NCI-H510A (cell line): ENCODE measurements at places on chromosomes 7 and 10.
A peak's percentile ranks its signal among the peaks of the same experiment; 100 is the strongest.

DNA sequence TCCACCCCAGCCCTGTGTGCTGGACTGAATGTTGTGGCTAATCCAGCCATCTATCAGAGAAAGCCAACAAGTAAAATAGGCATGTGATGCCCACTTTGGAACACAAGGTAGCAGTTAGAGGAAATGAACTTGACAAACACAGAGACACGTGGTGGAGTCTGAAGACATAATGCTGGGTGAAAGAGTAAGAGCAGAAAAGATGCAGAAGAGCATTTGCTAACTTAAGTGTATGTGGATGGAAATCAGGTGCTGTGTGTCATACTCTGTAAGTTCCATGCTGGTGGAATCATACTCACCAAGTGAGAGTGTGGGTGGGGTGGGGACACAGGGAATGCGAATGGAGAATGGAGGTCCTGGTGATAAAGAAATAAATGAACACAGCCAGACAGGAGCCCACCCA, 22.8 kb downstream of the WDFY4 start:
- DNase-seq: no peak

DNA sequence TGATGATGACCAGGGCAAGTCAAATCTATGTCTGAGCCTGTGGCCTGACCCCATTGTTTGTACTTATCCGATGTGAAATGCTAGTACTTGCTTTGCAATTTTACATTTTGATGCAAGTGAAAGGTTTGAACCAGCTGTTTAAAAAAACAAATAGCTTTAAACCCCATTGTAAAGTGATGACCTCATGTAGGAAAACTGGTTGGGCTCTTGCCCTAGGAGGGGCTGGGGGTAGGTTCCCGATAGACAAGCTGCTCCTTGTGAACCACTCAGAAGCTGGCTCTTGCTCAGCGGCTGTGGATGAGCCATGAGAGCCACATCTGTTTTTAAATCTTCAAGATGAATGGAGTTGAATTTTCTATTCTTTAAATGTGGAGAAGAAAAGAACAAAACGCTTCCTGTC, 185.3 kb downstream of the WDR11 start:
- DNase-seq: no peak

- DNase-seq: no peak
Measured at GRCh38 chr7:52944921-52945320, 90.5 kb upstream of the POM121L12 start.

DNA sequence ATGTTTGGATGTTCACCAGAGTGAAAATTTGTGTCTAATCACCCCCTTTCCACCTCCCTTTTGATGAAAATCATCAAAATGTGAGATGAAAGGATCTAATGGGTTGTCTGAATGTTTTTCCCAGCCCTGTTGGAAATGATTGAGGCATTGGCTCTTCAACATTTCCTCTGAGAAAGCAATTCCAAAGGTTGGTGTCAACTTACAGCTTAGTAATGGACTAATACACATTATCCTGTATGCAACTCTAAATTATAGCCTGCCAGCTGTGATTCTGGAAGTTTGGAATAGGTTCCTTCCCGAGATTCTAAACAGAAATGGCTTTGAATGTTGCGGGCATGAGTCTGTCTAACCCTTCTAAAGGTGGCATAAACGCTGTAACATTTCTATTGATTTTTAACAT, 152.9 kb downstream of the DYNC1I1 start:
- DNase-seq: no peak

- DNase-seq: no peak
Measured at GRCh38 chr7:152909683-152910544, 150.4 kb downstream of the ACTR3B start.

DNA sequence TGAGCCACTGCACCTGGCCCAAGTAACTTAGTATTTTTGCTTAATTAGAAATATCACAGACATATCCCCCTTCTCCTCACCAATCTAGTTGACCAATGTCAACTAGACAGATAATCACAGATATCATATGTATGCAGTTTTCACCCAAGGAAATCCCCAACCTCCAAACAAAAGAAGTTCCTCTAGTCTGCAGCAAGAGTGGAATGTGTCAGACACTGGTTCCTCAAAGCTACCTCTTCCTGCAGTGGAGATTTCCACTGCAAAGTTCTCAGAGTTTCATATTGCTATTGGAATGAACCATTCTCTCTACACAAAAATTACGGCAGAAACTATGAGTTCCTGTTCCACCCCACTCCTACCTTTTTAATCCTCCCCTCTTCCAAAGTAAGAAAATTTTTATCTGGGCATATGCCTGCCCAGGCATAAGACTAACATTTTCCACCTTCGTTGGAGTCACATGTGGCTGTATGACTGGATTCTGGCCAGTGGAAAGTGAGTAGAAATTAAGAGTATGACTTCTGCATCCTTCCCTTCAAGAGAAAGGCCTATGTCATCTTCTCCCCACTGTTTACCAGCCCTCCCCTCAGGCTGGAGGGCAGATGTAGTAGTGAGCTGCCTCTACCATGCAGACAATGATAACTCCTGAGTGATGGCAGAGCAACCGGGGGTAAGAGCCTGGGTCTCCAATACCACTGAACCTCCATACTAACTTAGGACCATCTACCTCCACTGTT, 103.0 kb downstream of the MYOF start:
- DNase-seq: no peak

- no peak for DNase-seq
Measured at GRCh38 chr10:72659694-72660093, 32.2 kb upstream of the MCU start.

- no peak for DNase-seq
Measured at GRCh38 chr10:43846968-43847367, 198.3 kb upstream of the ZNF32 start.

DNA sequence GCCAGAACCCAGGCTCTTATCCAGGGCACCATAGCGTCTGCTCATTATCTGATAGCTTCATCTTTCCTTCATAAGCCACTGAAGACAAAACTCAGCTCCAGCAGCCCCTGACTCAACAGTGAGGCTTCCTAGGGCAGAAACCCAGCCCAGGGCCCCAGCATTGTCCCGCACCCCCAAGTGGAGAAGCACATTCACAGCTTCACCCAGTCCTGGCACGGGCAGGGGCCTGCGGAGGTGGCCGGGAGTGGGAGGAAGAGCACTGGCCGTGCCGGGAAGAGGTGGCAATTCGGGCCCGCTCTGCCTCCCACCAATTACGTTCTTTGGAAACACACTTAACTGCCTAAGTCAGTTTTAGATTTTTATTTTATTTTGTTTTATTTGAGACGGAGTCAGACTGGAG, 10.3 kb upstream of the CALML5 start:
- no peak for DNase-seq

- no peak for DNase-seq
Measured at GRCh38 chr7:105653441-105654005, 72.2 kb upstream of the EFCAB10 start.

GRCh38 chr7:21939136-21939857, 6.4 kb downstream of the CDCA7L start:
- no peak for DNase-seq

- DNase-seq: no peak
Measured at GRCh38 chr7:149245244-149245643, 5.8 kb downstream of the ZNF212 start.

GRCh38 chr7:100486753-100487446, 3.2 kb downstream of the NYAP1 start:
- no peak for DNase-seq

- DNase-seq: no peak
Measured at GRCh38 chr7:102303669-102304422, 17.2 kb downstream of the SH2B2 start.

DNA sequence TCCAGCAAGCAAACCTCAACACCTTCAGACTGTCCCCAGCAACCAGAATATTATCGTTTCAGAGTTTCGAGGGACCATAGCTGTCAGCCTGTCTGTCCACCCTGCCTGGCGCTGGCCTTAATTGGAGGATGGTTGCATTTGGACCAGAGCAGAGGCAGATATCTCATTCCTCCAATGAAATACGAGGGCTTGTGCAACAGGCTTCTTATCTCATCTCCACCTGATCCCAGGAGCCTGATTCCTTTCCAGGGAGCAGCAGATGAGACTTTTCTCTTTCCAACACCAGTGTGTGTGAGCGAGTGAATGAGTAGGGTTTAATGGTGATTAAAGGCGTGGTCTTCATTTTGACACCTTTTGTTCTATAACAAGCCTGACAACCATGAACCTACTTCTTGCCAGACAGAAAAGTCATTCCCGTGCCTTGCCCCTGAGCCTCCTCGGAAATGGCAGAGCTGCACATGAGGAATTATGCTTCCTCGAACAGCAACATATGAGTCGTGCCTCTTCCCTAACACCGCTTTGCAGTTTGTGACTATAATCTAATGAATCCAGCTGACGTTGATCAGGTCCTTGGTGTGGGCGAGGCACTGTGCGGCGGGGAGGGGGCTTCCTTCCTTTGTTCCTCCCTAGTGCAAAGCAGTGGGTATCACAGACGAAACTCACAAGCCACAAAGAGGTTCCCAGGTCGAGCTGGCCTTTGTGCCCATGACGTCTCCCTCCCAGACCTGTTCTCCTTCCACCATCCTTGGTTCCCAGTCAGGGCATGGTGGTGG, 147.4 kb downstream of the CUX1 start:
- no peak for DNase-seq

GRCh38 chr10:36026656-36027390, 384.7 kb upstream of the FZD8 start:
- DNase-seq: no peak

GRCh38 chr7:67450171-67450570, 453.5 kb downstream of the TYW1 start:
- DNase-seq: no peak

GRCh38 chr10:75474106-75474505, 42.7 kb downstream of the LRMDA start:
- DNase-seq: no peak

DNA sequence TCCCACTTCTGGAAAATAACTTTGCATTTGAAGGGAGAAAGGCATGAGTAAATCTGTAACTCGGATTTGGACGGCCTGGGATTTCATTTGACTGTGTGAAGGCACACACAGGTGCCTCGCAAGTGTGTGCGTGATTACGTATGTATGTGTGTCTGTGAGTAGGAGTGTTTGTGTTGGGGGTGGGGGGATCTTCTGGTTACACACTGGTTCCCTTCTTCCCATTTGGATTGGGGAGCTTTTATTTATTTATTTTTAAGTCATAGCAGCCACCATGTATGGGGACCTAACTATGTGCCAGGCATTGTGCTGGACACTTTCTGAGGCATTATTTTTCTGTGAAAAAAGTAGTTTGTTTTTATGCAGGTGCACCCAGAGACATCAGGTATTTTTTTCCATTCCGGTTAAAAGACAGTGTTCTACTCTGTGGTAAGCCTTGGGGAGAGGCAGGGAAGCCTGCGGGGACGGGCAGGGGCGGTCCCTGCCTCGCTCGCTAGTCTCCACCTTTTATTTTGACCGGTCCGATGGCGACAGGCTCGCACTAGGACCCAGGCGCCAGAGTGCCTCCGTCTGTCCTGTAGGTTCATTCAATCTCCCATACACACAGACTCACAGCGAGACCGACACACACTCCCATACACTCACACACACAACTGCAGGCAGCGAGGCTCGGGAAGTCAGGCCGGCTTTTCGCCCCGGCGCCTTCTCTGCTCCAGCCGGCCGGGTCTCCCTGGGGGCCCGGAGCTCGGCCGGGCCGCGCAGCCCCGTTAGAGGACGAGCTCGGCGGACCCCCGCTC, at the start of gene MXI1:
Gene MXI1 (plus strand): TSS at position 595 of the 794 bp plus-strand sequence. CDS start 204 bp downstream, outside the sequence.
- DNase-seq: peak; percentile 76

DNA sequence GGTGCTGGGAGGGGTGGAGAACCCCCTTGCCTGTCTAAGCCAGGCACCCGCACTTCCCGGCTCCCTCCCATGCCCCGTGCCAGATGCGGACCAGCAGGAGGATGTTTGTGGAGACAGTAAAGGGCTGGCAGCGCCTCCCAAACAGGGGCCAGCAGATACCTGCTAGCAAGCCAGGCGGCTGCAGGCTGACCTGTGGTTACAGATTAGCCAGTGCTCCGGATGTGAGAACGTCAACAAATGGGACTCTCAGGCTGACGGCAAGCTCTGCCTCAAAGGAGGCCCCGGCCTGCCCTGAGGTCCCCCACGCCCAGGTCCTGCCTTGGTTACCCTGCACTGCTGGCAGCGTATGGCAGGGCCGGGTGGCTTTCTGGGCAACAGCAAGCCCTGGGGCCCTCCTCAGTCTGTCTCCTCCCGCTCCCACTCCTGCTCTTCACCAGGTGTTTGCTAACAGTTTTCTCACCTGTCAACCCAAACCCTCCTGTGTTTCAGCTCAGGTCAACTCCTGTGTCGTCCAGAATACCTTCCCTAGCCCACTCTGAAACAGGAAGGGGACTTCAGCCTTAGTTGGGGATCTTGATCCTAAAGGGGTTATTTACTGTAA, 85.4 kb downstream of the NEURL1 start:
- peak; percentile 52 for DNase-seq

DNA sequence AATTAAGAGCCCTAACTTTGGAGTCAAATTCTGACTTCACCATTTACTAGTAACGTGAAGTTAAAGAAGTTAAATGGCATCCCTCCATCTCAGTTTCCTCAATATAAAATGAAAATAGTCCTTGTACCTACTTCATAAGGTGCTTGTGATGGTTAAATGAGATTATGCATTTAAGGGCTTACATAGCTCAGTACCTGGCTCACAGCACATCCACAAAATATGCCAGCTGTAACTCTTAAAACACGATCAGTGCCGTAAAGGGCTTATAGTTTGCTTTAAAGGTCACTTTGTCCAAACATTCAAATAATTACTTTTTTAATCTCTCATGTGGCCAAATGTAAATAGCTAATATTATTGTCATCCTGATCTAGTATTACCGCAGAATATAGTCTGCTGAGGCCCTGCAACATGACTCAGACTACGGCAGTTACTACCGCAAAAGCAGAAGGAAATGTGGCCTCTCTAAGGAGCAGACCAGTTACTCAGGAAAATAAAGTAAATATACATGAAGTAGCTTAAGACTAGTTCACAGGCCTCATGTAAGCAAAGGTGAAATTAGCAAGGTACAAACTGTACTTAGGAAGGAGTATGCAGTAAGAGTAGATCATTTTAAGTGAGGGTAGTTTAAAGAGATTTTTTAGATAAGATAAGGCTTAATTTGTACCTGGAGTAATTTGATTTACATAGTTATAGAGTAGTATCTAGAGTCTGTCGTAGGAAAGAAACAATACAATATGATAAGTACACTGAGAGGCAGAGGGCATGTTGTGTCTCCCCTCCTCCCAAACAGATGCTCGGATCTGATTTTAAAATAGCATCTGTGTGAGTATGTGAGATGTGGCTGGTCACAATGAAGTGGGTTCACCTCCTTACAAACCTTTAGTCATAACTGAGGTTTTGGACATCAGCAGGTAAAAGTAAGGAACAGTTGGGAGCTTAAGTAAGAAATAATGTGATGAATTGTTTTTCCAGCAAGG, 13.1 kb downstream of the CASP2 start:
- DNase-seq: no peak

DNA sequence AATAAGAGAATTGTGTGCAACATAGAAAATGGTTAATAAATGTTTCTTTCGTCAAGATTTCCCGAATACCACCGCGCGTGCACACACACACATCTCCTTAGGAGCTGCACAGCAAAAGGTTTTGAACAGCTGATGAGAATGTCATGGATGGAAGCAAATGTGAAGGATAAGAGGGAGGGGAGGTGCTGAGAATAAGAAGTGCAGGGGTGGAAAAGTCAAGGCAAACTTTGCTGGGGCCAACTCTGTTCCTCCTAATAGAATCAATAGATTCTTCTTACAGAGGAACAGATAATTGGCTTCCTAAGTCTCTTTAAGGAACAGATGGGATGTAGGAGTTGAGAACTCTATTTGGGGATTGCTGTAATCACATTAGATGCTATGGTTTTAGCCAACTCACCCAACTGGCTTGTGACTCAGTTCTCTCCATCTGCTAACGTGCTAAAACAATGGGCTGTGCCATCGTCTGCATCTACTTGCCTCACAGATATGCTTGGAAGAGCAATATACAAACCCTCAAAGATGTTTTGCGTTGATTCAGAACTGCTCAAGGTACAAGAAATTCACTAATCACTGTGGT, 408.2 kb upstream of the CELF2 start:
- DNase-seq: no peak
